A375 (cell line): ENCODE measurements at places on chromosomes 7 and 10. TPM values are rescaled to one million over a fixed set of nuclear protein-coding genes. Genes with fewer than 3 reads are reported as not detected.

Gene CTNNA3
- not detected in 2 replicates for total RNA-seq

Gene CYP3A4
- not detected in 2 replicates for total RNA-seq

Gene TMEM225B
- total RNA-seq = 0.48 TPM in 1 of 2 replicates, not detected in the other

Gene POMZP3
- 12.9 and 13.1 TPM in 2 replicates for total RNA-seq

Gene GRM3
- 0.11 TPM in 1 of 2 replicates, not detected in the other for total RNA-seq

Gene PKD1L1
- 0.29 and 0.41 TPM in 2 replicates for total RNA-seq

Gene PTCD1
- total RNA-seq = 9.2 and 13.2 TPM in 2 replicates

Gene COX15
- total RNA-seq = 33.5 and 35.8 TPM in 2 replicates
